ENCODE measurements at places on chromosomes 12 and 14.

DNA sequence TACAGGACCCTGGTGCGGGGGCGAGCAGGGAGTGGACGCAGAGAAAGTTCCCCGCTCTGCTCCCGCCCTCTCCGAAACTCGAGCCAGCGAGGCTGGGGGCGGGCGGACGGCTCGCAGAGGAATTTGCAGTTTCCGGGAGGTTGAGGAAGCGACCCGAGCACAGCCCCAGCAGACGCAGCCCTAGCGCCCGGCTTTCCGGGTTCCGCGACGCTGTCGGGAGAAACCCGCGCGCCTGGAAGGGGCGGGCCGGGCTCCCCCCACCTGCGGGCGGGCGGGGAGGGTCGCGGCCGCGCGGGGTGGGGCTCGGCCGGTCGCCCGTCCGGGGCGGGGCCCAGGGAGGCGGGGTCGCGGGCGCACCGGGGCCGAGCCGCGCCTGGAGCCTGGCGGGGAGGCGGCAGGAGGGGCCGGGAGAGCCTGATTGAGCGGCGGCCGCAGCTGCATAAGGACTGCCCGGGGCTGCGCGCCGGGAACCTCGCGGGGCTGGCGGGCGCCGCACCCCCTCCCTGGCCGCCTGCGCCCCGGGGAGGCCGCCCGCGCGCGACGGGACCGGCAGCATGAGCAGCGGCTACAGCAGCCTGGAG is at the start of gene RASSF3:
Gene RASSF3 (plus strand): TSS at position 417 of the 581 bp plus-strand sequence. CDS start 138 bp downstream, at position 555.
- DNase-seq, result peak; percentile 84

DNA sequence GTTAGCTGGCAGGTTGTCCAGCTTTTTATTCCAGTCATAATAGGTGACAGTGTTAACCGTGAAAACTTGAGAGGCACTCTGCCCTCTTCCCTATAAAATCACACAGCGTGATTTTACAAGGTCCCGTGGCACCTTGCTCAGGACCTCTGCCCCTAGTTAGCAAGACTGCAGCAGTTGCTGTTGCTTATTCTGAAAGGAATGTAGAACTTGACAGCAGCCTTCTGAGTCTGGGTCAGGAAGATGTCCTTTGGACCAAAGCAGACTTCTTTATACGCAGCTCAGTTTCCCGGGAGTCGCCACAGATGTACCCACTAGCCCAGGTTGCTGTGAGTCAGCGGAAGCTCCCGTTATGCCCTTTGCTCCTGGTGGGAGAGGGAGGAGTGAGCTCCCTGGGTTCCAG is 13.2 kb downstream of the PRKAB1 start:
- no peak for DNase-seq

DNA sequence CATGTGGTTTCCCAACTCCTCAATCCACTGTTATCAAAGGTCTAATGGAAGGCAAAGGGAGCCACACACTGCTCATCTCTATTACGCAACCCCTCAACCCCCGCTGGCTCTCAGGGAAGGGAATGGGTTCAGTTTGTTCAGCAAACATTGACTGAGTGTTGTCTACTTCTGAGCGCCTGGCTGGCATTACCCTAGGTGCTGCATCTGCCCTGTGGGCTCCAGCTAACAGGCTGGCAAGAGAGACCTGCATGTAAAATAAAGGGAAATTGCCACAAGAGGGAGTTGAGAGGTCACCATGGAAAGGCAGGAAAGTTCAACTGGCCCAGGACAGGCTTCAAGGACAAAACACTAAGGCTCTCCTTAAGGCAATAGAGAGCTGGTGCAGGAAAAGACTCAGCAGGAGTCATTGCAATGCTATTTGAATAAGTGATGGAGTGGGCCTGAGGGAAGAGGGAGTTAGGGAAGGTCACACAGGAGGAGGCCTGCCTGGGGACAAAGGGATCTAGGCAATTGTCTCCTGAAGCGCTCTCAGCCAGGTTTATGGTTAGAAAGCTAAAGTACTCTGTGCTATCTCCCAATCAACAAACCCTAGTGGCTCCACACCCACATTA is 5.5 kb upstream of the ZNF740 start:
- peak; percentile 42 for DNase-seq

GRCh38 chr14:57884175-57884574 is 18.3 kb upstream of the SLC35F4 start:
- DNase-seq, result no peak

- no peak for DNase-seq
Measured at GRCh38 chr12:29752121-29752520, 31.6 kb downstream of the TMTC1 start.

DNA sequence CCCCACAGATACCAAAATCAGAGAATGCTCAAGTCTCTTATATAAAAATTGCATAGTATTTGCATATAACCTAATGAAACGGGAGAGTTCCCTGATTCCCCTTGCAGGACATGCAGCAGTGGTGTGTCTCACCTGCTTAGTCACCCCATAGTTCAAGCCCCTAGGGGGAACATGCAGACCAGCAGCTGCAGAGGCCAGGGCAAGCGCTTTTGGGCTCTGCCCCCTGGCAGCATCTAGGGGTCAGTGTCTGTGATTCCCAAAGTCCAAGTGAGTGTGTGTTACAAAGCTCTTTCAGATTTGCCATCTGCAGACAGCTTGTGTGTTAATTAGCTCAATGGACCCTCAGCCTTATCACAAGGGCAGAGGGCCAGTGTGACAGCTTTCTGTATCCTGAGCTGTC is 110.1 kb downstream of the DNAI7 start:
- DNase-seq, result no peak

- DNase-seq, result no peak
Measured at GRCh38 chr12:128660532-128661225, 163.1 kb downstream of the SLC15A4 start.

GRCh38 chr14:22822571-22823098 is 7.1 kb upstream of the MRPL52 start:
- DNase-seq, result peak; percentile 79

GRCh38 chr14:102209224-102209966 is 69.7 kb downstream of the WDR20 start:
- no peak for DNase-seq

DNA sequence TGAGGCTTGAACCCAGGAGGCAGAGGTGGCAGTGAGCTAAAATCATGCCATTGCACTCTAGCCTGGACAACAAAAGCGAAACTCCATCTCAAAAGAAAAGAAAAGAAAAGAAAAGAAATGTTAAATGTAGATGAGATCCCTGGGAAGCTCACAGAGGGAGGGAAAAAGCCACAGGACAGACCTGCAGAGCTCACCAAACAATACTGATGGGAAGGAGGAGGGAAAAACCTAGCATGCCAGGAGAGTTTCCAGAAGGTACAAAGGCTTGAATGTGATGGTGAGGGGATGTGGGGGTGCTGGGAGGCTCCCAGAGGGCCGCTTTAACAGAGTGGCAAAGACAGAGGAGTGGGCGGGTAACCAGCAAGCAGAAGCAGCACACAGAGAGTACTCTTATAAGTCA is 72.3 kb downstream of the PTPN21 start:
- DNase-seq, result no peak

DNA sequence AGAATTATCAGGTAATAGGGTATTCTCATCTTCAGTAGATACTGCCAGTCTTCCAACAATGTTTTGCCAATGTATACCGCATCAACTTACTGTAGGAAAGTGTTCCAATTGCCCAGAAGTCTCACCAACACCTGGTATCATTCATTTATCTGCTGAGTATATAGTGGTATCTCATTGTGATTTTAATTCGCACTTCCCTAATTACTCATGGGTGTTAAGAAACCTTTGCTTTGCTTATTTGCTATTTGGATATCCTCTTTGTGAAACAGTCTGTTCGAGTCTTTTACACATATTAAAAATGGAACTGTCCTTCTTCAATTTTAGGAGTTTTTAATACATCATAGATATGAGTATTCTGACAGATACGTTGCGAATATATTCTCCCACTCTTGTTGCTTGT is 6.1 kb downstream of the TM7SF3 start:
- DNase-seq, result peak; percentile 35

GRCh38 chr14:94321421-94322271 is 1.5 kb downstream of the SERPINA6 start:
- no peak for DNase-seq

GRCh38 chr14:93464271-93464670 is 33.5 kb downstream of the UNC79 start:
- no peak for DNase-seq

- no peak for DNase-seq
Measured at GRCh38 chr12:53091756-53092155, 5.7 kb upstream of the IGFBP6 start.

GRCh38 chr12:115017346-115017745 is 333.4 kb upstream of the TBX3 start:
- DNase-seq, result no peak
